ENCODE measurements at places on chromosomes 16 and 17. TPM values are rescaled to one million over a fixed set of nuclear protein-coding genes. Genes with fewer than 3 reads are reported as not detected.

KCTD2 gene
- total RNA-seq: 20.1 TPM

NPW gene
- total RNA-seq: 1.5 TPM

CCL13 gene
- not detected for total RNA-seq

OR4D1 gene
- not detected for total RNA-seq

CES5A gene
- total RNA-seq: not detected

DNA sequence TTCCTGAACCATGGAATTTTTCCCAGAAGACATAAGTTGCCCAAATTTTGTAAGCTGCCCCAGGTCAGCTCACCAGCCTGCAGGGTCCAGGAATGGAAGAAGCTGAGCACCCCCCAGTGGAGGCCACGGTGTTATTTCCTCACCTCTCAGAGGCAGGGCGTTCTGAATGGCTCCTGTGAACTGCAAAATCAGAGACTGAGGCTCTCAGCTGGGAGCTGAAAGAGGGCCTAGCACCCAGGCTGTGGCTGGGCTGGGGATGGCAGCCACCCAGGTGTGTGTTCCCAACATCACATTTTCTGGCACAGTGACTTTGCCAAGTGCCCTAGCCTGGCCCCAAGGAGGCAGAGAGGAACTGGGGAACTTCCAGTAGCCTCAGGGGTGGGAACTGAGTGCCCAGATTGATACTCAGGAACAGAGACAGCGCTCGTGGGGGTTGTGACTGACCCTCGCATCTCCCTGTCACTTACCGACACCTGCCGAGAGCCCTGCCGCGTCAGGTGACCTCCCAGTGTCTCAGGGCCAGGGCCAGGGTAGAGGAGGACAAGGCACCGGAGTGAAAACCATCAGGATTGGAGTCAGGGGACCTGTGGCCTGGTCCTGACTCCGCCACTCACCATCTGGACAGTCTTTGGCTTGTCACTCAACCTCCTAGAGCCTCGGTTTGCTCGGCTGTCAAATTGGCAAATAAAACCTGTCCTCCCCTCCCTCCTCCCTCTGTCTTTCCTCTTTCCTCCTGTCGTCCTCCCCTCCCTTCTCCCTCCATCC lies 11.3 kb downstream of the CACNG4 start:
- H3K4me3 ChIP-seq: no peak overlapping the region
- H3K4me1 ChIP-seq: peaks cover 5% of the 10 kb centered on the region

DNA sequence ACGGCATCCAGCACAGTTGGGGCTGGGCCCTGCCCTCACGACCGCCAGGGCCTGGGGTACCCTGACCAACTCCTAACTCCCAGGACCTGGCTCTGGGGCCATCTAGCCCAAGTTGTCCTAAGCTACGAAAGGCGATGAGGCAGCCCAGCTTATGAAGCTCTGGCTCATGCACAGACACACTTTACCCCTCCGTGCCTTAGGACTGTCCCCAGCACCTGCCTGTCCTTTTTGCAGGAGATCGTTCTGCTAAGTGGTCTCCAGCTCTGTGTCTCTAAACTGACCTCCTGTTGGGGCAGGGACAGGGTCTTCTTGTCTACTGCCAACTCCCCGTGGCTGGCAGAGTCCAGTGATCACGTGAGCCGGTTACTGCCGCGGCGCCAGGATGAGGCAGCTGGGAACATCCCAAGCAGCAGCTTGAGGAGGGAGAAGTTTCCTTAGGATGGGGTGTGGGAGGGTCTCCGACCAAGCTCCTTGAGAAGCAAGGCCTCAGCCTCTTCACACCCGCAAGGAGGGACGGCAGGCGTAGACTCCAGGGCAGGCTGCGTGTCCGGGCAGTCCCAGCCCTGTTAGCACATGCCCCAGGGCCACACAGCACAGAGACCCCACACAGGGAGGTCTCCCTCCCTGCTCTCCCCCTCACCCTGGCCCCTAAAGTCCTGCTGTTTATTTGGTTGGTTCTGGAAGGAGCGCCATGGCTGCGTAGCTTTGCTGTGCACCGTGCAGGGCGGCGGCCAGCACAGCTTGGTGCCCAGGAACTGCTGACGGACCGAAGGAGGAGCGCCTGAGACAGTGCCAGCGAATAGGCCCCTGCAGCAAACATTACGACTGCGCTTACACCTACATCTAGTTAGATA lies 16.4 kb upstream of the METRNL start:
- H3K4me3 ChIP-seq: no peak overlapping the region
- peak; percentile 59 for DNase-seq
- no peaks in the 10 kb centered on the region for H3K36me3 ChIP-seq
- H3K27ac ChIP-seq: no peak overlapping the region
- H3K27me3 ChIP-seq: peaks cover 2% of the 10 kb centered on the region

DNA sequence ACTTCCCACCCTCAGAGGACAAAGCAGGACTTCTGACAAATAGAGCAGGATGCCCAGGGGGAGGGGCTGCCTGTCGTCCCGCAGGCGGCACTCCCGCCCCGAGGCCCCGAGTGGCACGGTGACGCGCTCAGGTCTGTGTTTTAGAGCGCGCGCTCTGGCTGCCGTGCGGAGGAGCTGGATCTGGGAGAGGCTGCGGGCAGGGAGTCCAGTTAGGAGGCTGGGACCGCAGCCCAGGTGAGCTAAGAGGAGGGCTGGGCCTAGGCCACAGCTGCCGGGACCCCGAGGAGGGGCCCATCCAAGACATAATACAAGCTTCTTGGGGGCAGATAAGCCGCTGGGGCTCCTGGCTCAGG lies 6.4 kb downstream of the DOC2A start:
- peaks cover 5% of the 10 kb centered on the region for H3K36me3 ChIP-seq
- H3K27me3 ChIP-seq: peaks cover 6% of the 10 kb centered on the region
- no peak overlapping the region for H3K27ac ChIP-seq
- no peak overlapping the region for H3K4me3 ChIP-seq
- peaks cover 11% of the 10 kb centered on the region for H3K4me1 ChIP-seq
- peak; percentile 58 for DNase-seq

- peak; percentile 57 for DNase-seq
- no peaks in the 10 kb centered on the region for H3K36me3 ChIP-seq
- H3K4me1 ChIP-seq: peaks cover 5% of the 10 kb centered on the region
- H3K4me3 ChIP-seq: no peak overlapping the region
- H3K27ac ChIP-seq: no peak overlapping the region
Observed at GRCh38 chr16:89693931-89694783, 7.3 kb downstream of the SPATA2L start.

GRCh38 chr16:16924613-16925012 lies 545.7 kb downstream of the NPIPA7 start:
- DNase-seq: no peak
- no peaks in the 10 kb centered on the region for H3K4me1 ChIP-seq
- peaks cover 17% of the 10 kb centered on the region for H3K27me3 ChIP-seq
- no peaks in the 10 kb centered on the region for H3K36me3 ChIP-seq

DNA sequence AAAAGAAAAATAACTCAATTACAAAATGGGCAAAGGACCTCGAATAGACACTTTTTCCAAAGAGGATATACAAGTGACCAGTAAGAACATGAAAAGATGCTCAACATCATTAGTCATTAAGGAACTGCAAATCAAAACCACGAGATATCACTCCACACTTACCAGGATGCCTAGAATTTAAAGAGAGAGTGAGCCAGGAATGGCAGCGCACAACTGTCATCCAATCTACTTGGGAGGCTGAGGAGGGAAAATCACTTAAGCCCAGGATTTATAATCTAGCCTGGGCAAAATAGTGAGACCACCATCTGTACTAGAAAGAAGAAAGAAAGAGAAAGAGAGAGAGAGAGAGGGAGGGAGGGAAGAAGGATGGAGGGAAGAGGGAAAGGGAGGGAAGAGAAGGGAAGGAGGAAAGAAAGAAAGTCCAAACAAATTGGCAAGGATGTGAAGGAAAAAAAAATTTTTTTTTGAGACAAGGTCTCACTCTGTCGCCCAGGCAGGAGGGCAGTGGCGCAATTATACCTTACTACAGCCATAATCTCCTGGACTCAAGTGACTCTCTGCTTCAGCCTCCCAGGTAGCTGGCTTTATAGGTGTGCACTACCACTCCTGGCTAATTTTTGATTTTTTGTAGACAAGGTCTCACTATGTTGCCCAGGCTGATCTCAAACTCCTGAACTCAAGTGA lies 22.6 kb downstream of the TBX2 start:
- H3K4me1 ChIP-seq: no peaks in the 10 kb centered on the region
- H3K4me3 ChIP-seq: no peak overlapping the region
- H3K36me3 ChIP-seq: no peaks in the 10 kb centered on the region
- no peak for DNase-seq
- H3K27me3 ChIP-seq: peaks cover 49% of the 10 kb centered on the region
- no peak overlapping the region for H3K27ac ChIP-seq

- no peak overlapping the region for H3K4me3 ChIP-seq
- H3K27me3 ChIP-seq: peaks cover 16% of the 10 kb centered on the region
- H3K27ac ChIP-seq: no peak overlapping the region
- no peak for DNase-seq
- no peaks in the 10 kb centered on the region for H3K4me1 ChIP-seq
Observed at GRCh38 chr16:77468831-77469230, 34.0 kb upstream of the ADAMTS18 start.

DNA sequence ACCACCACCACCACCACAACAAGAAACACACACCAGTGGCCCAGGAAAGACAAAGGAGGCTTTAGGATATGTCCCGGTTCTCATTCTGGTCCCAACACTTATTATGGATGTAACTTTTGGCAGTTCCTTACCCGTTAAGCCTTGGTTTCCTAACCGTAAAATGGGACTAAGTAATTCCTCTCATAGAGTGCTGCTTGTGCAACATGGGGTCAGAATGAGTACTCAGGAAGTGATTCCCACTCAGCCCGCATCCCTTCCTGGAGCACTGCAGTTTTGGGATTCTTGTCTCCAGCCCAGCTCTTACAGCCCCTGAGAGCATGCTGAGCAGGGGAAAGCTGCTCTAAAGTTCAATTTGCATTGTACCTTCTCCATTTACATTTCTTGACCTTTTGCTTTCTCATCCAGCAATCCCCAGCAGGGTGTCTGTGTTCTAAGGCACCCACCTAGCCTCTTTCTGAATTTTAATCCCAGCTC lies 262.6 kb downstream of the PRKCA start:
- H3K36me3 ChIP-seq: no peaks in the 10 kb centered on the region
- DNase-seq: no peak
- H3K27me3 ChIP-seq: no peaks in the 10 kb centered on the region
- H3K4me1 ChIP-seq: peaks cover 10% of the 10 kb centered on the region
- H3K4me3 ChIP-seq: no peak overlapping the region

- peaks cover 5% of the 10 kb centered on the region for H3K4me1 ChIP-seq
- no peak overlapping the region for H3K4me3 ChIP-seq
Observed at GRCh38 chr17:50661795-50662391, 27.2 kb downstream of the ABCC3 start.

DNA sequence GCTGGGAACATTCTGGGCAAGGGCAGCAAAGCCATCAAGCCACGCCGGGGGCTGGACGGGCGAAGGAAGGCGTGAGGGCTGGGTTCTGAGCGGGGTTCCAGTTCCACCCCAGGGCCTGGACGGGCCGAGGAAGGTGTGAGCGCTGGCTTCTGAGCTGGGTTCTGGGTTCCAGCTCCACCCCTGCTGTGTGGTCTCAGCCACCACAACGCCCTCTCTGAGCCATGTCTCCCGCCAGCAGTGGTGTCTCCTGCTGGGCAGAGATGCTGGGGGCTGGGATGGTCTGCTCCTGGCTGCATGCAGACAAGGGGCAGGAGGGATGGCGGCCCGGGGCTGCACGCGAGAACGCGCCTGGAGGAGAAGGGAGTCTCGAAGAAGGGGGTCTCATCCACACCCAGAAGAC lies 3.9 kb upstream of the CPNE7 start:
- no peaks in the 10 kb centered on the region for H3K36me3 ChIP-seq
- DNase-seq: no peak
- peak overlapping the region; percentile 22 for H3K4me3 ChIP-seq
- H3K27ac ChIP-seq: no peak overlapping the region
- peaks cover 7% of the 10 kb centered on the region for H3K27me3 ChIP-seq
- H3K4me1 ChIP-seq: no peaks in the 10 kb centered on the region

GRCh38 chr17:72931163-72931562 lies 161.3 kb downstream of the SLC39A11 start:
- DNase-seq: no peak
- peak overlapping the region; percentile 3 for H3K4me3 ChIP-seq
- no peak overlapping the region for H3K27ac ChIP-seq
- no peaks in the 10 kb centered on the region for H3K36me3 ChIP-seq
- peaks cover 20% of the 10 kb centered on the region for H3K4me1 ChIP-seq
- no peaks in the 10 kb centered on the region for H3K27me3 ChIP-seq

- H3K27ac ChIP-seq: no peak overlapping the region
- H3K4me1 ChIP-seq: no peaks in the 10 kb centered on the region
- no peaks in the 10 kb centered on the region for H3K36me3 ChIP-seq
- no peaks in the 10 kb centered on the region for H3K27me3 ChIP-seq
Observed at GRCh38 chr17:74070998-74071679, 132.3 kb upstream of the RPL38 start.

GRCh38 chr16:62130101-62130500 lies 93.9 kb upstream of the CDH8 start:
- H3K4me3 ChIP-seq: no peak overlapping the region
- H3K27ac ChIP-seq: no peak overlapping the region
- H3K36me3 ChIP-seq: peaks cover 12% of the 10 kb centered on the region
- H3K27me3 ChIP-seq: no peaks in the 10 kb centered on the region
- no peak for DNase-seq

- H3K36me3 ChIP-seq: no peaks in the 10 kb centered on the region
- DNase-seq: no peak
- H3K27ac ChIP-seq: no peak overlapping the region
- H3K4me1 ChIP-seq: no peaks in the 10 kb centered on the region
Observed at GRCh38 chr17:71535321-71535720, 585.5 kb upstream of the SOX9 start.

DNA sequence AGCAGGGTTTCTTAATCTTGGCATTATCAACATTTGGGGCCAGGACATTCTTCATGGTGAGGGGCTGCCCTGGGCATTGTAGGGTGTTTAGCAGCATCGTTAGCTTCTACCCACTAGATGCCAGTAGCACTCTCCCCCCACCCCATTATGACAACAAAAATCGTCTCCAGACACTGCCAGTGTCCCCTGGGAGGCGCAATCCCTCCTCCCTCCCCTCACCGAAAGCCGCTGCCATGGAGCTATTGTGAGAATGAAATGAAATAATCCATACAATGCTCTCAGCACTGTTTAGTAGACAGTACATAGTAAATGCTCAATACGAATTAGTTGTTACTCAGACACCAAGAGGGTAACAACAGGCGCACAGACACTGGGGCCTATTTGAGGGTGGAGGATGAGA lies 502.9 kb downstream of the NPIPA7 start:
- H3K4me1 ChIP-seq: no peaks in the 10 kb centered on the region
- no peaks in the 10 kb centered on the region for H3K36me3 ChIP-seq
- H3K27ac ChIP-seq: no peak overlapping the region
- DNase-seq: no peak
- H3K4me3 ChIP-seq: no peak overlapping the region
